Activated naive CD8-positive, alpha-beta T cell treated with anti-CD3 and anti-CD28 coated beads, Interleukin-2, amount 50 U/mL, for 16 hours (primary cell): ENCODE measurements at places on chromosomes 12 and 14.

GRCh38 chr14:31920001-31920400, 157.1 kb upstream of the ARHGAP5 start:
- DNase-seq, result no peak

- no peak for DNase-seq
Observed at GRCh38 chr12:14395074-14395778, 29.7 kb downstream of the ATF7IP start.

DNA sequence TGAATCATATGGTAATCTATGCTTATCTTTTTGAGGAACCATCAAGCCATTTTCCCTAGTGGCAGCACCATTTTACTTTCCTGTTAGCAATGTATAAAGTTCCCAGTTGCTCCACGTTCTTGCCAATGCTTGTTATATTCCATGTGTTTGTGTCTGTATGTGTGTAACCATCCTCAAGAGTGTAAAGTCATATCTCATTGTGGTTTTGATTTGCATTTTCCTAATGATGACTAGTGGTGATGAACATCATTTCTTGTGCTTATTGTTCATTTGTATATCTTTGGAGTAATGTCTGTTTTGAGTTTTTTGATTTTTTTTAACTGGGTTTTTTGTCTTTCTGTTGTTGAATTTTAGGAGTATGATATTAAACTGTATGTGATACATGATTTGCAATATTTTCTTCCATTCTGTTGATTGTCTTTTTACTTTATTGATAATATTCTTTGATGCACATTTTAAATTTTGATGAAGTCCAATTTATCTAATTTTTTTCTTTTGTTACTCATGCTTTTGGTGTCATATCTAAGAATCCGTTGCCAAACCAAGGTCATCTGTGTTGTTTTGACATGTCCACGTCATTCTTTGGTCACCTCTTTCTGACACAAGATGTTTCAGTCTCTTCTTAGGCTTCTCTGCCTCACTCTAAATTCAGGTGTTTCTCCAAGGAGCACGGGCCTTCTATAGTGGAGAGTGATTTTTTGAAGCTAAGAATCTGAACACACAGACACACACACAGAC, 36.1 kb downstream of the PPHLN1 start:
- DNase-seq, result no peak

GRCh38 chr12:123813349-123813748, 51.2 kb downstream of the DNAH10 start:
- DNase-seq, result no peak

- DNase-seq, result no peak
Observed at GRCh38 chr12:12482959-12483358, 79.7 kb downstream of the DUSP16 start.

- no peak for DNase-seq
Observed at GRCh38 chr14:94394581-94395207, 6.3 kb upstream of the SERPINA1 start.

DNA sequence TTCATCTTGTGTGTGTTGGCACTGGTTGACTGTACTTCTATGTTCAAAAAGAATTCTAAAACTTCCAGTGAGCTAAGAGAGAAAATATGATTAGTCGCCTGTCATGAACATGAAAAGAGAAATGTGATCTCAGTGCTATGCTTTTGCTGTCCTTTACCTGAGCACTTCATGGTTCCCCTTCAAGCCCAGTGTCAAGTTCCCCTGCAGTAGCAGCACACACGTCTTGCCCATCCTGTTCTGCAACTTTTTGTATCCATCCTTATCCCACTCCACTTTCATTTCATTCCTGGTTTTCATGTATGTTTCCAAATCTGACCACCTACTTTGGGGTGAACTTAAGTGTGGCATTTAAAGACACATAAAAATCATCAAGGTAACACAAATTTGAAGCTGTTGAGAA, 848.0 kb upstream of the USP15 start:
- no peak for DNase-seq

DNA sequence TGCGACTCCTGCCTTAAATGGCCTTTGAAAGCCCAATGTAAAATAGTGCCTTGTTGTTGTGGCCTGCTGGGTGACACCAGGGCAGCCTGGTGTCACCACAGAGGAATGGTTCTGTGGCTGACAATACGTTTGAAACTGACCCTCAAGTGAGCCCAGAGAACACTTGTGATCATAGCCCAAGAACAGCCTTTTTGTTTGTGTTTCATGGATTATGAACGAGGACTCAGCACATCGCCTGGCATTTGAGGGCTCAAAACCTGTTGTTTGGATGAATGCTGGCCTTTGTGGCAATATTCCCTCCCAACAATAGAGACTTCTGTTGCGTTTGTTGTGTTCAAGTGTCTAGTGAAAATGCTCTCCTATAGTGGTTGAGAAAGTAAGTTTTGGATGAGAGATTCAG, 48.5 kb downstream of the TSPAN9 start:
- no peak for DNase-seq

DNA sequence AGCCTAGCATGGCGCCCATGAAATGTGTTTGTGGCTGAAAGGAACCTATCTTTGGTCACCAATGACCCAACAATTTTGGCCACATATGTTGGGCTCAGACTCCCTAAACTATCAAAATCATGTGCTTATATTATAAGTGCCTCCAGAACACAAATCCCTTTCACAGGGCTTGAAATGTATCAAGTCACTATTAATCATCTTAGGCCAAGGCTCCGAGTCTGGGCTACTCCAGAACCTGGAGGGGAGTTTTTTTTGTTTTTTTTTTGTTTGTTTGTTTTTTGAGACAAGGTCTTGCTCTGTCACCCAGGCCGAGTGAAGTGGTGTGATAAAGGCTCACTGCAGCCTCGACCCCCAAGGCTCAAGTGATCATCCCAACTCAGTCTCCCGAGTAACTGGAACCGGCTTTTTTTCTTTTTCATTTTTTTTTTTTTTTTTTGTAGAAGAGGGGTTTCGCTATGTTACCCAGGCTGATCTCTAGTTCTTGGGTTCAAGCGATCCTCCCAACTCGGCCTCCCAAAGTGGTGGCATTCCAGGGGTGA, 989 bp upstream of the DRAM1 start:
- no peak for DNase-seq

DNA sequence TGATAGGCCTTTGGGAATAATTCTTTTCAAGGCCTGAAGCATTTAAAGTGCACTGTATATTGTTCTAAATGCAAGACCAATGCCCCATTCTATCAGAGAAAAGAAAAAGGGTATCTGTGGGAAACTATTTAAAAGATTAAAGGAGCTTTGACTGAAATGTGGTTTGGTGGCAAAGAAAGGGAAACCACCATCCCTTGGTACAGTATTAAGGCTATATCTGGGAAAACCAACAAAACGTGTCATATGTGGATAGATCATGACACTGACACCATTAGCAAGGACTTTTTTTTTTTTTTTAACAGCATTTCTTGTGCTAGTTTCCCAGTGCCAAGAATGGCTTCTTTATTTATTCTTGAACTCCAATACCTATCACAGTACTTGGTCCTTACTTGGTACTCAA, 890.7 kb downstream of the DIO2 start:
- no peak for DNase-seq

DNA sequence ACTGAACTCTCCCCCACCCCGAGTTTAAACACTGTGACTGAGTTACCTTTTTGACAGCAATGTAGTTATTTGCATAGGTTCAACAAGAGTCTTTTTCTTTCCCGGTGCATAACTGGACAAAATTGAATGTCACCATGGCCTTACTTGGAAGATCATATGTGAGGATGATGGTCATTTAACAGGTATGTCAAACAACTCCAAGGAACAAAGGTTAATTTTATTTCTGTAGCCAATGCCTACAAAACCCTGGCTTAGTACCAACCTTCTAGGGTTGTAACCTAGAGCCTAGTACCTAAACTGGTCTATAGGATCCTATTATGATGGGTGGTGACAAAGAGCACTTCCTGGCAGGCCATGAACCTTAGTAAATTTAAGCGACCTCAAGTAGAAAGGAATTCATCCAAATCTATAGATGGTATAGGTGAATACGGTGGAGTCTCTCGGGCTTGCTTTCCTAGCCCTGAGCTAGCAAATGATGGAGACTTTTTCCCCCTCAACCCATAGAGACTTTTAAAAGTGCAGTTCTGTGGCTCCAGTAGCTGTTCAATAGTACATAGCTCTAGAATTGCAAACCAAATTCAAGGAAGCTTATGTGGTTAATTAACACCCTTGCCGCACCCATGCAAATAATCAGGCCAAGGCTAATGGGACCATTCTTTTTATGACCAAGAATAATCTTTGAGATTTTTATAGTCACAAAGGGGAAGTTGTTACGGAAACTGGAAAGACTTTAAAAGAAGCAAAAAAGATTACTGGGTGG, 89.0 kb downstream of the SLC38A1 start:
- DNase-seq, result no peak

DNA sequence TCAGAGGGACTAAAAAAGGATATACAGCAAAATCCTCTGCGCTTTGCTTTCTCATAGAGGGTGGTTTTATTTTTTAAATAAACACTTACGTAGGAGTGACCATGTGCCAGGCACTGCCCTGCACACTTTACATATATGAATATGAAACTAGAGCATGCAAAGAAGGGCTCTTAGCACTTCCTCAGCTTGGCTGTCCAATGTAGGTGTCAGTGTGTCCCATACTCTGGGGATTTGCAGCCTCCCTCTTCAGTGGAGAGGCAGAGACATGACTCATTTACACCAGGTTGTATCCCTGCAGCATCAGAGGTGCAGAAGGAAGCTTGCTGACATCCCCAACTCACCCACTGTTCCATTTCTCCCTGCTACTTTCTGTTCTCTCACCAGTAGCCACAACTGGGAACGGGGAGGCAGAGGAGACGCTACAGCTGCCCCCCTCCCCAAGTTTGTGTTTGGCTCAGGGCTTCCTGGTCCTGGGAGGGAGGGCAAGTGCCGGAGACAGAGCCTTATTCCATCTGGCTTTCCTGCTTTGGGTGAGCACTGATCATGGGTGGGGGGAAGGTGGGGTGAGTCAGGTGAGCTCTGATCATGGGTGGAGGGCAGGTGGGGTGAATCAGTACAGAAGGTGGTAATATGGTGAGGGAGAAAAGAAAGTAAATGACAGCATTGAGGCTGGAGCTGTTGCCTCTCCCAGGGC, 4.9 kb upstream of the KRT5 start:
- DNase-seq, result no peak

DNA sequence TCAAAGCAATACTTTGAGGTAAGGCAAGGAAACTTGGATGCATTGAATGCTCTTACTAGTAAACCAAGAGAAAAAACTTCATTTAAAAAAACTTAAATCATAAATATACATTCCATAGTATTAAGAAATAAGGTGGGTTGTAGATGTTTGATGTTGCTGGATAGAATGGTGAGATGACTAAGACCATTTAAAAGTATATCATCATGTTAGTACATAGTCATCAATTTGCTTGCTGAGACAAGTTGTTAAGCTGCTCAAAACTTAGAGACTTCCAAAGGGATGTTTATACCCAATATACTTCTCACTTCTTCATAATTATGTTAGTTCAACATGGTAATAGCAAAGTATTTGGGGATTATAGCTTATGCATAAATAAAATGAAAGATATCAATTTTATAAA, 675.5 kb upstream of the MGAT4C start:
- no peak for DNase-seq

GRCh38 chr12:79033788-79034187, 169.2 kb downstream of the SYT1 start:
- no peak for DNase-seq

- no peak for DNase-seq
Observed at GRCh38 chr12:68887641-68888040, 45.3 kb downstream of the CPM start.

- DNase-seq, result no peak
Observed at GRCh38 chr14:24398293-24398652, 530 bp upstream of the NYNRIN start.

- no peak for DNase-seq
Observed at GRCh38 chr12:103657331-103657730, 70.3 kb downstream of the STAB2 start.

- DNase-seq, result no peak
Observed at GRCh38 chr12:52180971-52181628, 10.7 kb downstream of the KRT80 start.

DNA sequence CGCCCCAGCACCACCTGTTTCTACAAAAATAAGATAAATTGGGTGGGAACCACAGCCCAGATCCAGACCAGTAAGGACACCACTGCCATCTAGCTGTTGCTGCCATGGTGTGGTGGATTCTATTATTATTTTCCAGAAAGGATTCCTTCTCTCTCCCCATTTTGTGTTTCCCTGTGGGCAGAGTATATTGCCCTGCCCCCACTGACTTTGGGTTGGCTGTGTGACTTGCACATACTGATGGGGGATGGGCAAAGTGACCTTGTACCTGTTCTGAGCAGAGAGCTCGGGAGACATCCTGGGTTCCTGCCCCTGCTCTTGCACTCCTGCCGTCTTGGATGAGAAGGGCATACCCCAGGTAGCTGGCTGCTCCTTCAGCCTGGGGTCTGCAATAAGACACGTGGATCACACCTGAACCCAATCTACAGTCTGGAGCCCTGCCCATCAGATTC, 24.3 kb downstream of the MOAP1 start:
- no peak for DNase-seq

DNA sequence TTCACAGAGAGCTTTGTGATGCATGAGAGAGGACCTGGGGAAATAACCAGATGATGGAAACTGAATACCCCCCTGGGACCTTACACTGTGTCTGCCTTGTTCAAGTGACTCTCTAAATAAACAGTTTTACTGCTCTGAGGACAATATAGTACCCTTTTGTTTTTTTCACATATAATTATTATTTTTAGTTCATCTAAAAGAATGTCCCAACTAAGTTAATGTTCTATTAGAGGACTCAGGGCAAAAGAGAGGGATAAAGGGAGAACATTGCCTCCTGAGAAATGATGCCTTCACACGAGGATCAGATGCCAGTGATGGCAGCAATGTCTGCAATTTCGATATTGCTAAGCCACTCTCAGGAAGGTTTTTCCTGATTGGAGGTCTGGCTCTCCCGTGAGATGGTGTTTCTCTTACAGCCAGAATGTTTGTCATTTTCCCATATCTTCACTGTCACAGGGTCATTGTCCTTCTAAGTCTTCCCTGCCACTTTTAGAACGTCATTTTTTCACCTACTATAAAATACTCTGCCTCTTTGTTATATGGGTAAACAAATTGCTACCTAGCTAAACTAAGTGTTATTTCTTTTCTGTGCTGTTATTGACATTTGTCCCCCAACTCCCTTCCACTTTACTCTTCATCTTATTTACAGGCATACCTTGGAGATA, 201.6 kb downstream of the RAD51B start:
- no peak for DNase-seq

DNA sequence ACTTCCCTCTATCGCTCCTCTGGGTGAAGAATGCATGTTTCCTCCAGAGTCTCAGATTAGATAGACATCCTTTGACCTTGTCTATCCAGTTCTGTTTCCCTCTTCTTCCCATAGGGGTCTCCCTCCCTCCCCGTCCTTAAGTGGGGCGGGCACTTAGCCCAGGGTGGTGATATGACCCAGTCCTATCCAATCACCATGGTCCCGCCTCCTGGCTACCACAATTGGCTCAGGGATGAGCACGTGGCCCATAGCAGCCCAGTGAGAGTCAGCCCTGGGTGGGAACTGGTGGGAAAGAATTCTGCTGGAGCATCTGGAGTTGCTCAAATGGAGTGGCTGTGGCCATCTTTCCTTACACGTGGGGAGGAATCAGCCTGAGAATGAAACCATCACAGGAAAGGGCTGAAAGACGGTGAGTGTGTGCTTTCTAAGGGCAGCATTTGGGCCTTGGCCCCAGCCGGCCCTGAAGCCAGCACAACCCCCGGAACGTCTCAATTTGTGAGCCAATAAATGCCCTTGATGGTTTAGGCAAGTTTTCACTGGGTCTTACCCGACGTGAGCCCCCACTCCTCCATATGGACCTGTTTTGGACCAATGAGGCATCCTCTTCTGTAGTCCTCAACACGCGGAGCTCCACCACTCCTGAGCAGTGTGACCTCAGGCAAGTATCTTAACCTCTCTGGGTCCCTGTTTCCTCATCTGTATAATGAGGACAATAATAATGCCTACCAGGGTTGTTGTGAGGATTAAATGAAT, 14.4 kb upstream of the MLXIP start:
- no peak for DNase-seq

GRCh38 chr12:113057565-113058485, 1.3 kb downstream of the DTX1 start:
- DNase-seq, result no peak
